ENCODE measurements at places on chromosomes 1 and 21.

DNA sequence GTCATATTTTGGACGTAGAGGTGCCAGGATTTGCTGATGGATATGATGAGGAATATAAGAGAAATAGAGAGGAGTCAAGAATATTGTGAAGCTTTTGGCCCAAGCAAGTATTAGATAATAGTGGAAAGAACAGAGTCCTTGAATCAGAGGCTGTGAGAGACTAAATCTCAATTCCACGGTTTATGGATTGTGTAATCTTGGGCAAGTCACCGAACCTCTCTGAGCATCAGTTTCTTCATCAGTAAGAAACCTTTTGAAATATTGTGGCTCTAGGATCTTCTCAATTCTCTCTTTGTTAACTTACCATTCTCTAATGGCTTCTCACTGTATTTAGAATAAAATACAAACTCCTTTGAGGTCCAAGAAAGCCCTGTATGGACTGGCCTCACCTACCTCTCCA, 77.6 kb downstream of the RPS6KA1 start:
- DNase-seq, result no peak

DNA sequence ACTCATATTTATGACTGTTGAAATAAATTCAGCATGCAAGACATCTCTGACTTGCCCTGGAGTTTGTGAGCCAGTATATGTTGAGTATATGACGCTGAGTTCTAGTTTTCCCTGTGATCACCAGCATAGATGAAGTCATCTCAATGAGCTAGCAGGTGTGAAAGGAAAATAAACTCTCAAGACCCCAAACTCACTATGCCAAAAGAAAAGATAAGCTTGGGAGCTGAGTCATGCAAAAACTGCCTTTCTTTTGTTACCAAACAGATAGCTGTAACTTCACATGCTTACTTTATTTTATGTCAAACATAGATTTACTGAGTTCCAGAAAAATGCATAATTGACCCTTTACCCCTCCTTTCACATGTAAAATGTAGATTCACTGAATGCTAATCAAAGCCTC, 52.9 kb downstream of the SERBP1 start:
- no peak for DNase-seq

GRCh38 chr1:211326528-211327345, at the start of gene TRAF5:
TSS of gene TRAF5 (plus strand) at chr1:211326833. CDS start at chr1:211353240, 26,407 bp downstream.
- DNase-seq, result no peak

- DNase-seq, result no peak
Measured at GRCh38 chr1:27102134-27102706, 52.7 kb downstream of the SLC9A1 start.

DNA sequence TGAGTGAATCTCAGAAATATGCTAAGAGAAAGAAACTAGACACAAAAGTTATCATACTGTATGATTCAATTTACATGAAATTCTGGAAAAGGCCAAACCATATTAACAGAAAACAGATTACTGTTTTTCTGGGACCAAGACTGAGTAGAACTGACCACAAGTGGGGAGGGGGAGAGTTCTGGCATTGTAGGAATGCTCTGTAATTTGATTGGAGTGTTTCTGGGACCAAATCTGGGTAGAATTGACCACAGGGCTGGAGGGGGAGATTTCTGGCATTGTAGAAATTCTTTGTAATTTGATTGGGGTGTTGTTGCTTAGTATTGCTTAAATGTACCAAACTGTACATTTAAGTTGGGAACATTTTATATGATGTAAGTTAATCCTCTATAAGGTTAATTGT, 3.4 kb upstream of the OR10K1 start:
- no peak for DNase-seq

GRCh38 chr1:201763455-201764140, 65.4 kb upstream of the IPO9 start:
- DNase-seq, result no peak

DNA sequence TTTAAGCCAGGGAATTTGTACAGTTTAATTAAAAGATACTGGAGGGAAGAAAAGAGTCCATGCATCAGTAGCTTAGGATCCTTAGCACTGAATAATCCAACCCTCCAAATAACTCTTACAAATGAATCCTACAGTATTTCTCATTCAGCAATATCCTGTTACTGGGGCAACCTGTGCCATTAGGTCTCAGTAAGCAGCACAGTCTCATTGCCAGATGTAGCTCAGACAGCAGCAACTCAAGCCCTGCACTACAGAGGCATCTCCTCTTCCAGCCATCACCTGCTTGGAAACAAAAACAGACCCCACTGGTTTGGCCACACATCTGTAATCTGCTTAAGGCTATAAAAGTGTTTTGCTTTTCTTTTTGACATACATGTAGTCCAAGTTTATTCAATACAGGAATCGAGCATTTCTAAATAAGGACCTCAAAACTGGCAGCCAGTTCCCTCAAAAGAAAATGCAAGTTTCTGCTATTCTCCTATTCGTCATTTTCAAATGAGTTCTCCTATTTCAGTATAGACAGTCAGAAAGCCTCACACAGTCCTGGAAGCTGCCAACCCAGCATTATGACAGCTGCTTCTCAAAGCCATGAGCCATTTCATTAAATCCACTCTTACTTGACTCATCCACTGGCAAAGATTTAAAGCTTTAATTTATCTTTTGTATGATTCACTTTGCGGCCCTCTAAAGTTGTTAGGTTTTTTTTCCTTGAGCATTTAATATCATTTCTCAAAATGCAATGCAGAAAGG, 129.0 kb downstream of the APP start:
- no peak for DNase-seq

Data from NCI-H2081 treated with DMSO at 0.1 percent for 48 hours (cell line).